ENCODE measurements at places on chromosomes 4 and X.
A peak's percentile ranks its signal among the peaks of the same experiment; 100 is the strongest.

GRCh38 chrX:44422631-44423030 is 79.2 kb upstream of the EFHC2 start:
- DNase-seq, result no peak

DNA sequence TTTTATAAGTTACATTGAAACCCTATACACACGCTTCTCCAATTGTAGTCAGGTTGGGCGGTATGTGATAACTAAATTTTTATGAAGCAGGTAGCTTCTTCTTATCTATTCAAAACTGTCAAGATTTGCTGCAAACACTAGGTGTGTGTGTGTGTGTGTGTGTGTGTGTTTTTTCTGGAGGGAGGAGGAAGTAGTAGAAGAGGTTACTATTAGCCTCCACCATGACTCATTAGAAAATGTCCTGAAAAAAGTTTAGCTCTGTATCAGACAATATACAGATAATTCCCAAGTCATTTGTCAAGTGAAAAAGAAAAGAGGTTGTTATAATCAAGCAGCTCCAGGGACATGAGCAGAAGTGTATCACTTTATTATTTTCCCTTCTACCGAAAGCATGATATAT is 33.9 kb downstream of the PCDH7 start:
- no peak for DNase-seq

DNA sequence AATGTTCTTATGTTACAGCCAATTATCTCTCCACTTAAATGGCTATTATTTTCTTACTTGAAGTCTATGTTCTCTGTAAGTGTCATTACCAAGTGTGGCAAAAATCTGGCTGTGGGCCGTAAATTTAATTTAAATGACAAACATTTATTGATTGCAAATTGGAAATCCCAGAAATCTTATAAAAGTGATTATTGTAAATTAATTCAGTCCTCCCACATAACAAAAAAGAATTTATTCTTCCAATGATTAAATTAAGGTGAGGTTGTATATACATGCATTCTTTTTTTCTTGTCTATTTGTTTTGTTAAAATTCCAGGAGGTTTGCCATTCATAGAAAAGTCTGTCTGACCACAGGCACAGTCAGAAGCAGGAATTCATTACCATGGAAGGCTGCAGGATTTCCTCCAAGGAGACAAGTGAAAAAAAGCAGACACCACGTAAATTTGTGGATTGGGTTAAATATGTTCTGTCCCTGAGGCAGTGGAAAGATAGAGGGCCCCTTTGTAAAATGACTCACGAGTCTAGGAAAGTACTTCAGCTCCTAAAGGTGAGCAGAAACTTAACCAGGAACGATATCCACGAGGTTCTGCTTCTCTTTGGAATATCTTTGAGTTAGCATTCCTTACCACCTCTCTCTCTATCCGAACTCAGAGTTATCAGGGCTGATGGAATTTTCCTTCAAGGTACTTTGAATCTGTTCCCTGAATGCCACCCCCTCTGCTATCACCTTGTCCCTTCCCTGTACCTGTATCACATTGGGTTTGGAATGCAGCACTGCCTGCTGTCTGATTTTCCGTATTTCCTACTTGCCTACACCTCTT is 10.7 kb downstream of the PPARGC1A start:
- DNase-seq, result no peak

DNA sequence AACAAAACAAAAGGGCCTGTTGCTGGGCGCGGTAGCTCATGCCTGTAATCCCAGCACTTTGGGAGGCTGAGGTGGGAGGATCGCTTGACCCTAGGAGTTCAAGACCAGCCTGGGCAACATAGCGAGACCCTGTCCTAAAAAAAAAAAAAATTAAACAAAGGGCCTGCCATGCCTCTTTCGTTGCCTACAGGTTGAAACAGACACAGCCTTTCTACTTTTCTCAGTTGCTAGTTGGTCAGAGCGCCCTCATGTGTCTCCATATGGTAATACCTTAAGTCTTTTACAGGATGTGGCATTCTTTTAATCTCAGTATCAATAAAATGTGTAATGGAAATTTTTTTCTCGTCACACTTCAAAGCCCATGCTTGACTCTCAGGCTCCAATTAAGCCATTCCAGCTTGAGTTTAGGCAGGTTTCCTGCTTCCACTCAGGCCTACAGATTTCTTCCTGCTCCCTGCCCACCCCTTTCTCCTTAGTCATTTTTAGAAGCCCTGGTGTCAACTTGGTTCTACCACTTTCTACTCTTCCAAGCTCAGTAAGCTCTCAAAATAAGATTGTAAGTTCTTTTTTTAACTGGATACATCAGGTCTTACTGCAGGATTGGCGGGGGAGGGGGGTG is 4.6 kb upstream of the SOWAHD start:
- DNase-seq, result peak; percentile 70

DNA sequence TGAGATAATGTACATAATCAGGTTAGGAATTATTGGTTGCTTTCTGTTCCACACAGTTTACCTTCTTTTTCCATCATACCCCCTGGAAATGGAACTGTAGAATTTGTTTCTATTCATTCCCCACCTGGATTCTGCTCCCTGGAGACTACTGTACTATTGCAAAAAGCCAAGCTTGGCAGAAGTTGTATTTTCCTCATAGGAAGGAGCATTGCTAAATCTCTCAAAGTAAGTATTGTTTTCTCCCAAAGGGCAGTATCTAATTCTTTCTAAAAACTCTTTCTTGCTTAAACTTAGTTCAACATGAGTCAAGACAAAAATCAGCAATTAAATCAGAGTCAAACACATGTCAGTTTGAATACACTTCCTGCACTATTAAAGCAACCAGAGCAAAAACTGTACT is 136.2 kb downstream of the CDS1 start:
- DNase-seq, result no peak

DNA sequence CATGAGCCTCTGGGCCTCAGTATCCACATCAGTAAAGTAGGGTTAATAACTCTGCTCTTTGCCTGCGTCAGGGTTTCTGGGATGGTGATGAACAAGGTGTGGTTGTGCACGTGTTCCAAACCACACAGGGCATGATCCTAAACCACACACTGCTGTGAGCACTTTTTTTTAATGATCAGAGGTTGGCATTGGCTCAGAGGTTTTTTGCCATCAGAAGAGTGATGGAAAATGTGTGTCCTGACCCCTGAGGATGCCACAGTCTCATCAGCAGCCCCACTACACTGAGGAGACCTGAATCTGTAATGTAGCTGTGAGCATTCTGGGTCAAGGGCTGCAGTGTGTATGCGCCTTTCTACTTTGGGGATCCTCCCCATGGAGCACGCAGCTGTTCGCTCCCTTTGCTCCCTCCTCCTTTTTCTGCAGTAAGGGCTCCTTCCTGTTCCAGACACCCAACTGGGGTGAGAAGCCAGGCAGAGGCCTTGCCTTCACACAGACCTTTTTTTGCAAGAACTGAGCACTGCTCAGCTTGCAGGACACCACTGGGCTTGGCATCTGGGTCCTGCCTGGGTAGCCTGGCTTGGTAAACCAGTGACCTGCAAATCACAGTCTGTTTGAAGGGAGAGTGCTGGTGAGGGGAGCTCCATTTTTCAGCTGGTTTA is 87.5 kb downstream of the MAMLD1 start:
- DNase-seq, result peak; percentile 40

DNA sequence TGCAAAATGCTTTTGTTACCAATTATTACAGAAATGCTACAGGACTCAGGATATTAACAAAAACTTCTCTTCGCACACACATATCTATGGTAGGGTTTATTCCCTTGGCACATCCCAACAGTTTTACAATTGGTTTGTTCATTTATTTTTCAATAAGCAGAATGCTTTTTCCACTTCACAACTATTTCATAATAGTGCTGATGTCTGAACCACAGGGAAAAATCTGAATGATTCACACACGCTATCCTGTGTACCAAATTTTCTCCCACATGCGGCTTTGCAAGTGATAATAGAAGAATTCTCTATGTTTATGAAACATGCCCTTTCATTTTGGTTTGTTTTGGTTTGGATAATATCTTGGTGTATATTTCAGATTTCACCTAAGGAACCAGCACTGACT is 725.7 kb upstream of the TENM3 start:
- DNase-seq, result no peak

GRCh38 chrX:133415276-133416105 is at the start of gene GPC4:
GPC4 (minus strand) TSS chrX:133415489; CDS start chrX:133414965, 524 bp downstream.
- peak; percentile 5 for DNase-seq

- no peak for DNase-seq
These were observed 18.7 kb downstream of the SHISA3 start for GRCh38 chr4:42416017-42416416.

DNA sequence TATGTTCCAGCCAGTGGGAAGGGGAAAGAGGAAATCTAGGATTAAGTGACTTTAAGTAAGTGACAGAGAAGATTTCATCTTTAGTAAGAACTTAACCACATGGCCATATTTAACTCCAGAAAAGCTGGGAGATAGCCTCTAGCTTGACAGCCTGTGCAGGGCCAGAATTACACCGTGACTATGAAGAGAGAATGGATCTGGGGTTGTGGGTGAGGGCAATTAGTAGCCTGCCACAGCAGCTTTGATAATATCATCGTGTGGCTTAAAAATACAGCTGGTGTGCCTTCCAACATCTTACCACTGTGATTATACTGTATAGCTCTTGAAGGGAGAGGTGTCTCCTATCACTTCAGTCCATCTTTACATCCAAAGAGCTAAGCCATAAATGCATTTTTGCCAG is 57.6 kb upstream of the TBC1D9 start:
- DNase-seq, result no peak

DNA sequence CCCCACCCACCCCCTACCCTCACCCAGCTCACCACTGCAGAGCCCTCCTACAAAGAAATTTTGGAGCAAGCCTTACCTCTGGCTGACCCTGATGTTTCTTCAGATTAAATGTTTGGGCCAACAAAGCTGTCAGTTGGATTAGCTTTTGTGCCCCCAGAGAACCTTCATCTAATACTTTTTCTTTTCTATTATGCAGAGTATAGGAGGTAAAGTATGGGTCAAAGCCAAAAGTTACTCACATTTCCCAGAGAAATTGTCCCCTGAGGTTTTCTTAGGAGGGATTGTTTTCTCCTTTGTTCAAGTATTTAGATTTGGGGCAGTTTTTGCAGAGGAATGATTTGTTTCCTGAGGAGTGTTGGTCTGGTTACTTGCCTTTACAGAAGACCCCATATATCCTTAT is 69.5 kb downstream of the AASDH start:
- DNase-seq, result no peak

- no peak for DNase-seq
These were observed 17.8 kb upstream of the MAN2B2 start for GRCh38 chr4:6557185-6557584.

DNA sequence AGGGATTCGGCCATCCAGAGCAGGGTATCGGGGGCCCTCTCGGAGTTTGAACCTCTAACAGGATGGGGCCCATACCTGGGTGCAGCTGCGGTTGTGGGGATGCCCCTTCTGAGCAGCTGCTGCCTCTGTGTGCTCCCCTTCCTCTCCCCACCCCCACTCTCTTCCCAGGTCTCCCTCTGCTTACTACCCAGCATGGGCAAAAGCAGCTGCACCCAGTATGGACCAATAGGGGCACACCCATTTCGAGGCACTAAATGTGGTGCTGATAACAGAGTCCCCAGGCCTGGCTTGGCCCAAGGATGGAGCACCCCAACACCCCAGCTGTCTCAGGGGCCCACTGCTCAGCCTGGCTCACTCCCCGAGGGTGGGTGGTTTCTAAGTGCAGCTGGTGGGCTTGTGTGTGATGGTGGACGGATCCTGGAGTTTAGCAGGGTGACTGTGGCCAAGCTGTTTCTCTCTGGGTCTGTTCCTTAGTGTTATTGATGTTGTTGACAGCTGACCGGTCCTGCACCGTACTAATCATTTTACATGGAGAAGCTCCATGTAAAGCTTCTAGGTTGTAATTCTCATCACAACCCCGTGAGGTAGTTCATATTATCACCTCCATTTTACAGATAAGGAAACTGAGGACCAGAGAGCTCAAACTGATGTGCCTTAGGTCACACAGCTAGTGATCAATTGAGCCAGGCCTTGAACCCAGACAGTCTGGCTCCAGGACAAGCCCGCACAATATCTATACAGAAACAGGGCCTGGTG is 13.1 kb upstream of the KIAA0232 start:
- DNase-seq, result peak; percentile 73

DNA sequence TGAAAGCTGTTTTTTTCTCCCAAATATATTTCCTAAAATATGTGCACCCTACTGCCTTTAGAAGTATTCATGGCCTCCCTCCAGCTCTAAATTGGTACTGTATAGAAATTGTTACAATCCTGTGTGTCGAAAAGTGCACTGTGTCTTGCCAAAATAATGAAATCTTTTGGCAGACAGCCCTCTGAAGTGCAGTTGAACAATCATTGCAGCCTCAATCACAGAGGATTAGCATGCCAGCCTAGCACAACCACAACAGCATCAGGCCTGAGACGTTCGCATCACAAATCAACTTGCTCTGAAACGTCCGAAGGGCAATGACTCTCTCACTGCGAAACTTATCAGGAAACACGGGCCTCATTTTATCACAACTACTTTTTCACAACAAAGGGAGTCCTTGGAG is 99.0 kb downstream of the ANOS1 start:
- no peak for DNase-seq

DNA sequence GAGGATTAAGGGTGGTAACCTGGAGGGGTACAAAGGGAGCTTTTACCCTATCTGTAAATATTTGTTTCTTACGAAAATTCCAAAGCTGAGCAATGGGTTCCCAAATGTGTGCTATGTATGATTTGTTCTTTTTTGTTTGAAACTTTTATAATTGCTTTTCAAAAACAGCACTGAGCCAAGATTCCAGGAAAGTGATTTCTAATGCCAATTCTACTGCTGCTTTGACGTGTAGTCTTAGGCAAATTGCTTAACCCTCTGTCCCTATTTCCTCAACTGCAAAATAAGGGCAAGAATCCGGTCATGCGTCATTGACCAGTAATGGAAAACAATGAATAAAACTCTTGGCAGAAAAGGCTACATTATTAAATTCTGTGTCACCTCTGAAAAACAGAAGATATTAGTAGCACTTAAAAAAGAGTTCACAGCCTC is 454.7 kb downstream of the IL15 start:
- no peak for DNase-seq

DNA sequence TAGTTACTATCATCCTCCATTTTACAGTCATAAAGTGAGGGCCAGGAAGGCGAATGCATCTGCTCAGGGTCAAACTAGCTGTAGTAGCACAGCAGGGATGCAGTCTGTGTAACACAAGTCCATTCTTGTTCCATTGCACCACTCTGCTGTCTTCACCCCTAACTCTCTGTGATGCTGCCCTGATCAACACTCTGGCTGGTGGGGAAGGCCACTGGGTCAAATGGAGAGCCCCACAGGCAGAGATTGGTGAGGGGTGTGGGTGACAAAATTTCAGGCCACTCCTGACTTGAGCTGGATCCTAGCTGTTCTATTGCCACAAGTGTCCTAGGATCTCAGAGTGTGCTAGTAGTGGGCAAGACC is 136.5 kb downstream of the PJA1 start:
- DNase-seq, result no peak
